ENCODE measurements at places on chromosomes 2 and 18.
A peak's percentile ranks its signal among the peaks of the same experiment; 100 is the strongest.

GRCh38 chr2:168494190-168494711 is 38.2 kb downstream of the CERS6 start:
- no peak for DNase-seq

GRCh38 chr18:47985866-47986265 is 55.4 kb upstream of the SMAD2 start:
- DNase-seq, result no peak

DNA sequence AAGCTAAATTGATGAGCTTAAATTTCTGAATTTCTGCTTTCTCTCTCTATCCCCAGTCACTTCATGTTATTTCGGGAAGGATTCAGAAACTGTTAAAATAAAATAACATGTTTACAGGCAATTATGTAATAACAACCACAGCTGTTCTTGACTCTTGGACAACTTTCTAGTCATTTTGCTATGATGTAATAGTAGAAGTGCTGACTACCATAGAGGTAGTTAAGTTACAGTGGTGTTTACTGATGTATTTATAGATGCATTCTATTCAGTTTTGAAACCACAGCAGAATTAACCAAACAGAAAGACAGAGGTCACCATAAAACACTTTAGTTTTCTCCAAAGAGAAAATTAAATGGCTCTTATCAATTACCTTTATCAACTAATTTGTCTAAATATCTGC is 1292.0 kb upstream of the CHAC2 start:
- no peak for DNase-seq

DNA sequence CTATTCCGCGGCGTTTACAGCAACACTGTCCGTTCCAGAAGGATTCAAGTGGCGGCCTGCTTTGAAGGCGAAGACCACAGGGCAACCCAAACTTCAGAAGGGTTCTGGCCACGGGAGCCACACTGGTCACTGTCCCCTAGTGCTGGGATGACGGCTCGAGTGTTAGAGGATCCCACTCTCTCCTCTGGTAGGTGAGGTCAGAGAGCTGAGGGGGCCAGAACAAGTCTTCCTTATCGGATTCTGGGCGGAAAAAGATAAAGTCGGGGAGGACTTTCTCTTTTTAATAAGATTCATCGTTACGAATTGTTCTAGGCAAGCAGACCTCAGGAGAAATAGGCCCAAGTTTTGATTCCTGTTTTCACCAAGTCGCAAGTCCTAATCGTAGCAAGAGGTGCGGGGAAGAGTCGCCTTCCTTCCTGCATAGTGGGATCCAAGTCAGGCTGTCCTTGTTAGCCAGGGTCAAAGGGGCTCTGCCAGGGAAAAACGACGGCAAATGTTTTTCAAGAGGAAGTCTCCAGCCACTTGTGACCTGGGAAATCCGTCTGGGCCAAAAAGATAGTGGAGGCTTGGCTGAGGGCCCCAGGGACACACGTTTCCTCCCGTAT is 864 bp upstream of the MYL12A start:
- DNase-seq, result peak; percentile 80

GRCh38 chr18:55897091-55897689 is 309.2 kb upstream of the TCF4 start:
- DNase-seq, result no peak

DNA sequence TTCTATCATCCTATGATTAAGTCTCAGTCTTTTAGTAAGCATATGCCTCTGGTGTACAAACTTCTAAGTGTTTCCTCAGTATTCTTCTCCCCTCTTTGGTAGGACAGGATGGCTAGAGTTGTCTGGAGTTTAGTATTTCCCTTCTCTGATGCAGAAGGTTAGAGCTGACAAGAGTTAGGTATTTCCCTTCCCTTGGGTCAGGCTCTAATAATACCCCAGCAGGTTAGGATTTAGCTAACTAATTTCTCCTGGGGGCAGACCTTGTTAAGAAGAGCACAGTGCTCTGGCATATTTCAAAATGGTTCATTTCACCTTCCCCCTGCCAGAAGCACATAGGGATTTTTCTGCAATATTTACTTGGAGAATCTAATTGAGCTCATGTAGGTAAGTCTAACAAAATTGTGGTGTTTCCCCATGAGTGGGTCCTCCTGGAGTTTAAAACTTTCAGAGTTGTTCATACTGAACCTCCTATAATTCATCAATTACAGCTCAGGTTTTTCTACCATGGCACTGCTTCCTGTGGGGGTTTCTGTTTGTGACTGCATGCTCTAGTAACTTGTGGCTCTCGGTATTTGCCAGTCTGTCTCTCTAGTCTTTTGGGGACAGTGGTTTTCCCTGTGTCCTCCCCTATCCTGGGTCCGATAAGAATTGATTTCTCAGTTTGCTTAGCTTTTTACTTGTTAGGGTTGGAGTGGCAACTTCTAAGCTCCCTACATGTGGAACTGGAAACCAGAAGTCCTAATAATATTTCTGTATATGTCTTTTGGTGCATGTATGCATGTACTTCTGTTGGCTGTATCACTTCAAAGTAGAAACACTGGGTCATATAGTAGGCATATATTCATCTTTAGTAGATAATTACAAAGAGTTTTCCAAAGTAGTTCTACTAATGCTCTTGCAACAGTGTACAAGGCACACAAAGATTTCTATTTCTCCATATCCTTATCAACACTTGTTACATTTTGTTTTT is 77.7 kb downstream of the GDF7 start:
- DNase-seq, result no peak

DNA sequence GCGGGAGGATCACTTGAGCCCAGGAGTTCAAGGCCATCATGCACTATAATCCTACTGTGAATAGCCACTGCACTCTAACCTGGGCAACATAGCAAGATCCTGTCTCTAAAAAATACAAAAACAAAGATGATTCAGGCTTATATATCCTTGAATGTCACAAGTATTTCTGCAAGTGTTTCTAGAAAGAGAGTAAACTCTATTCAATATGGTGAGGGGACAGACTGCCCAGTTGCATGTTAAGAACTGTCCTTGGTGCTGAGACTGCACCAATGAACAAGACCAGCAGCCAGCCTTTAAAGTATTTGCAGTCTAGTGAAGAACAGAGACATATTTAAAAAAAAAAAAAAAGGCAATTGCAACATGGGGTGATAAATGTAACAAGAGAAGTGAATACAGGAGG is 16.4 kb downstream of the MAP3K19 start:
- no peak for DNase-seq

GRCh38 chr2:12710301-12710700 is 6.4 kb upstream of the TRIB2 start:
- DNase-seq, result no peak

DNA sequence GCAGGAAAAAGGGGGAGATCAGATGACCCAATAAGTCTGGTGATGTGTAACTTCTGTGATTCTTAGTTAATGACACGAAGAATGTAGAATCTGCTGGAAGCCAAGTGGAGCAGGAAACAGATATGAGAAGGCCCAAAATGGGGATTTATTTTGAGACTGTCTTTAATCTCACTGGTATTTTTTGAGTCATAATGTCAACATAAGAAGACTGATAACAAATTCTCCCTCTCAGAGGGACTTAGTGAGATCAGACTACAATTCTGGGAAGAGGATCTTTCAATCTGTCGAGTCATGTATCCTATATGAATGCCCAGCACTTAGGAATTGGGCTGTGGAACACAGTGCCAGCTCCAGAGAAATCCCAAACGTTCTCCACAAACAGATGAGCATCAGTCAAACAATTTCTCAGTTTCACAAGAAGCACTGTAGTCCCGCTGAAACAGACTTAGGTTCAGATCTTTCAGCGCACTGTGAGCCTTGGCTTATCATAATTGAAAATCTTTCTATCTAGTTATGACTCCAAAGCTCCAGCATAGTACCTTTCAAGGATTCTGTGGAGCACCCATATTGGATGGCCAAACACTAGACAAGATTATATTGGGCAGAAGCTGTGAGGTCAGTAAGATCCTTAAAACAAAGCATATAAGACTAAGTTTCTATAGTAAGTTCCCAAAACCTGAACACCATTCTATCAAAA is 738.2 kb downstream of the LRP1B start:
- no peak for DNase-seq

GRCh38 chr2:237699870-237700511 is 72.6 kb downstream of the LRRFIP1 start:
- DNase-seq, result peak; percentile 66

GRCh38 chr2:177474301-177474700 is 81.7 kb downstream of the AGPS start:
- DNase-seq, result no peak

DNA sequence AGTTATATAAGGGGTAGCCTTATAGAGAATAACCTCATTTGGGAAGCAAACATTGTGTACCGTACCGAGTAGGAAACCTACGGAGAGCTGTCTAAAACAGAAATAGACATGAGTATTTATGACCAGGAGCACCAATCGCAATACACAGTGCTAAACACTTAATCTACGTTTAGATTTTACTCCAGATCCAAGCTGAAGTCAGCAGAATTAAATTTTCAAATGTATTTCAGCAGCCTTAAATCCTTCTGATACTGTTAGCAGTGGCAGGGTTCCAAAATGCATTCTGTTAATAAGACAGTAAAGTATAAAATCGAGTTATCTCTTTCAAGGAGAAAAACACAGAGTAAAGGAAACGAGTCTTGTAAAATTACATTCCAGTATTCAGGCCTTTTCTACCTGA is 118.1 kb upstream of the ZNF521 start:
- DNase-seq, result no peak

- DNase-seq, result no peak
Measured at GRCh38 chr2:175947073-175947472, 55.0 kb downstream of the LNPK start.

DNA sequence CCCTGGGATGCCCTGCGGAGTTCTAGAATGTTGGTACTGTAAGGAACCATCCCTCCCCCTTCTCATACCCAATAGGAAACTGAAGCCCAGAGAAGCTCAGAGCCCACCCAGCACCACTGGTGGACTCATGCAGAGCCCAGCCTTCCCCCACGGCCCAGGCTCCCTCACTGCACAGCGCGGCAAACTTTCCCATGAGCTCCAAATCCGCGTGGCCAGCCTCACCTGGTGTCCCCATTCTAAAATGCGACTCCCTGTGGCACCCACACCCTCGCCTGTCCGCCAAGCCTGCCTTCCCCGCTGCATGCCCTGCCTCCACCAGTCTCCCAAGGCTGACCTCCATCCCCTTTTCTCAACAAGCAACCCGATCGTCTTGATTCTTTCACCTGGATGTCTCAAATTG is 51.1 kb downstream of the PTGR3 start:
- DNase-seq, result no peak

- DNase-seq, result peak; percentile 85
Measured at GRCh38 chr2:231680992-231681852, 27.1 kb upstream of the PTMA start.

DNA sequence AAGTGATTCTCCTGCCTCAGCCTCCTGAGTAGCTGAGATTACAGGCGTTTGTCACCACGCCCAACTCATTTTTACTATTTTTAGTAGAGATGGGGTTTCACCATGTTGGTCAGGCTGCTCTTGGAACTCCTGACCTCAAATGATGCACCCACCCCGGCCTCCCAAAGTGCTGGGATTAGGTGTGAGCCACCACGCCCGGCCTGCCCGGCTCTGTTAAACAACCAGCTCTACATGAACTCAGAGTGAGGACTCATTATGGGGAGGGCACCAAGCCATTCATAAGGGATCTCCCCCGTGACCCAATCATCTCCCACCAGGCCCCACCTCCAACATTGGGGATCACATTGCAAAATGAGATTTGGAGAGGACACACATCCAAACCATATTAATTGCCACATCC is 8.8 kb downstream of the ATIC start:
- DNase-seq, result no peak

DNA sequence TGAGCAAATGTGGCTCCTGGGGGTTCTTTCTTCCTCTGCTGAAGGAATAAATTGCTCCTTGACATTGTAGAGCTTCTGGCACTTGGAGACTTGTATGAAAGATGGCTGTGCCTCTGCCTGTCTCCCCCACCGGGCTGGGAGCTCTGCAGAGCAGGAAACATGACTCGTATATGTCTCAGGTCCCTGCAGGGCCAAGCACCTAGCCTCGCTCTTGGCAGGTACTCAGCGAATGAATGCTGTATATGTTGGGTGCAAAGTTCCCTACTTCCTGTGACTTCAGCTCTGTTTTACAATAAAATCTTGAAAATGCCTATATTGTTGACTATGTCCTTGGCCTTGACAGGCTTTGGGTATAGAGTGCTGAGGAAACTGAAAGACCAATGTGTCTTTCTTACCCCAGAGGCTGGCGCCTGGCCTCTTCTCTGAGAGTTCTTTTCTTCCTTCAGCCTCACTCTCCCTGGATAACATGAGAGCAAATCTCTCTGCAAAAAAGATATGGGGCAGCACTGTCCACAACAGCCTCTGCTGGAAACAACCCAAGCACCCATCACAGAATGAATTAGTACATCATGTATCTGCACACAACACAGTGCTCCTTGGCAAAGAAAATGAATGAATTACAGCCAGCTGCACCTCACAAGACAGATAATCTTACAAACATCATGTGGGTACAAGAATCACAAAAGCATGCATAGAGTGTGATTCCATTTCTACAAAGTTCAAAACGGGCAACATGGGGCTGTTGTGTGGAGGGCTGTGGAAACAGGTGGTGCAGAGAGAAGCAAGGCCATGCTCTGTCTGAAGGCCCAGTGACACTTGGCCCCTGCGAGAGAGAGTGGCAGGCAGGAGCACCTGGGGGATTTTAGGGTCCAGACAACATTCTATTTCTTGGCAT is 6.6 kb downstream of the IL1RN start:
- DNase-seq, result no peak

DNA sequence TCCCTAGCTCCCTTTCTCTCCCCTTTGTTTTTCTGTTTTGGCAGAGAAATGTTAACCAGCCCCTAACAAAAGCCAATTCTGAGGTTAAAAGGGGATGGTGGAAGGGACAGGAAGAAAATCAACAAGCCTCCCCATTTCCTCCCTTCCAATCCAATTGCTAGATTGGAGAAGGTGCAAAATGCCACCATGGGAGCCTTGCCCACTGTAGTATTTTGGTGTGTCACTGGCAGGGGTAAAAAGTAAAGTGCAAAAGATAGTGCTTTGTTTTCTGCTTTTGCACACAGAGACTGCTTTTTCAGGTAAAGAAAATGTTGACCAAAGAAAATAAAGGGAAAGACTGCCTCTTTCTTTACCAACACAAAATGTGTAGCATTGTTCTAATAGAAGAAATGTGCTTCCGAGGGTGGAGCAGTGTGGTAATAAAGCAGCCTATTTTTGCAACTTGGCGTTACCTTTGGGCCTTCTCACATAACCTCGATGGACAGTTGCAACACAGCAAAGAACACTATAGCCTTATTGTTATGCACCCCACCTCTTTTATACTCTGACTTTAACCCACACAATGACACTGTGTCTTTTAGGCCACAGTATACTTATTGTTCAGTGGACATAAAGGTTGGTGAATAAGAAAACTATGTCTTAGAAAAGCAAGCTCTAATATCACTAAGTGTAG is 861.8 kb downstream of the BCL11A start:
- no peak for DNase-seq

DNA sequence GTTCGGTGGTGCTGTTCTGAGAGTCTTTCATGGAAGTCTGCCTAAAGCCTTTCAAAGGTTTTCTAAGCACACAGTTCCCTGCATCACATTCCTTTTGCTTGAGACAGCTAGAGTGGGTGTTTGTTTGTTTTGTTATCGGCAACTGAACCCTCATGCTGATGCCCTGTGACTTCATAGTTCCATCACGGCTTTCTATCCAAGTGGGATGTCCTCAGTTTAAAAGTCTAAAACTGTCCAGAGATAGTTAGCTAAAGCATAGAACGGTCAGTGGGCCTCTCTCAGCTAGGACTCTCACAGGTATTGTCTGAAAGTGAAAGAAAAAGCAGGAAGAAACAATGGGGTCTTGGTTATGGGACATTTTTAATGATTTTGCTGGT is 337.3 kb downstream of the OSR1 start:
- DNase-seq, result no peak

GRCh38 chr2:228064024-228064423 is 117.5 kb downstream of the SPHKAP start:
- DNase-seq, result no peak
